ENCODE measurements at places on chromosomes 2 and 18.

GRCh38 chr2:170535552-170535951, 179.6 kb upstream of the SP5 start:
- DNase-seq = no peak

DNA sequence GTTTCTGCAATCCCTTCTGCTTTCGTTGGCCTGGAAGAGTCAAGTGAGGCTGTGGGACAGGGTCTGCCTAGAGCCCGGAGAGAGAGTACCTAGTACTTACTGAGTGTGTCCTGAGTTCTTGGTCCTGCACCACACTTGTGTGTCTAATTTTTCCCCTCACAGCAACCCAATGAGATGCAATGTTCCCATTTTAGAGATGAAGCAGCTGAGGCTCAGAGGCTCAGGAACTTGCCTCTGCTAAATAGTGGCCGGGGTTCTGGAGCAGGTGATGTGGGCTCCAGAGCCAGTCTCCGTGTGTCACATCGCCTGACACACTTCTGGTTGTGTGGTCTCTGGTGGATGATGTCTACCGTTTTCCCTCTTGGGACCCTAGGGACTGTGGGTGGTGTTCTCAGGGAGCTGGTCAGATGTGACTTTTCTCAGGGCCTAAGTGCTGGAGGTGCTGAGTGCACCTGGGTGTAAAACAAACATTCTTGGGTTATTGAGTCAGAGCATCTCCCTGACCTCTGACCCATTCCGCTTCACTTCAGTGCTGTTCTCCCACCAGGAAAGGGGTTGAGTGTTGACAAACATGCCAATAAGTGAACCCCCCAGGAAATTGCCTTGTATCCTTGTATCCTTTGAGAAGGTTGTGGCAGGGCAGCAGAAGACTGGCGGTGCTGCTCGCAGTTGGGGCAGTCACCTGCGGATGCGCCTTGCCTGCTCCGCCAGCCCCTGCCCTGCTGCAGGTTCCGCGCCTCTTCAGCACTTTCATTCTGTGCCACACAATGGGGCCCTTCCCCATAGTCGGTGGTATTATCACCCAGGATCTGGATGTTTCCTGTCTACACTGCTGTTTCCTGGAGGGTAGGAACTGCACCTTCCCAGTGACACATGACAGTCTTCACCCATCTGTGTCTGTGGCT, 32.1 kb downstream of the HK2 start:
- no peak for DNase-seq

- DNase-seq = no peak
These were observed 20.7 kb upstream of the FRZB start for GRCh38 chr2:182887093-182887492.

- no peak for DNase-seq
These were observed 48.3 kb upstream of the MYL1 start for GRCh38 chr2:210363261-210363660.

DNA sequence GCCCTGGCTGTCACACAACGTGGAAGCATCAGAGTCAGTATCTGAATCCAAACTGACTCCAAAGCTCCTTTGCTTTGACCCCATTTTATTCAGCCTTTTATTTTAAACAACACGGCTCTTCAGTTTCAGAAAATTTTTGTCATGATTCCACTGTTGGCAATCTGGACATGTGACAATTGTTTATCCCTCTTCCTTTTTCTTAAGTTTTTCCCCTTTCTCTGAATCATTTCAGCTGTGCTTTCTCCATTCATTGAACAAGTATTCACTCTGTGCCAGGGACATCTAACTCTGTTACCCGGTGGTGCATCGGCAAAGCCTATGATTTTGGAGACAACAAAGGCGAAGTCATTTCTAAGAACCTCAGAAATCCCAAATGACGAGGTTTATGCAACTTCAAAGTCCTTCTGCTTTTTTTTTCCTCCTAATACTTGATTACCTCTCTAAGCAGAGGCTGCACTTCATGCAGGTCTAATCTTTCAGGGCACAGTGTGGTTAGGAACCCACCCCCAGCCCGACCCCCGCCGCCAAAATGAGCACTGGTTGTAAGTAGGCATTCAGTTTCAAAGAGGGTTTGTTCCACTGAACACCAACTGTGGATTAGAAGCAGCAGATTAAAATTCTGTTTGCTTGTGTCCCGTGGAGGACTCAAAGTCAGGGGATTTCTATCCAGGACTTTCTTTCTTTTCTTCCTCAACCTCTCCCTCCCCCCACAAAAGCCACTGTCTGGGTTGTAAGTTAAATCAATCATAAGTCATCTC, 18.6 kb downstream of the ST6GAL2 start:
- DNase-seq = no peak

DNA sequence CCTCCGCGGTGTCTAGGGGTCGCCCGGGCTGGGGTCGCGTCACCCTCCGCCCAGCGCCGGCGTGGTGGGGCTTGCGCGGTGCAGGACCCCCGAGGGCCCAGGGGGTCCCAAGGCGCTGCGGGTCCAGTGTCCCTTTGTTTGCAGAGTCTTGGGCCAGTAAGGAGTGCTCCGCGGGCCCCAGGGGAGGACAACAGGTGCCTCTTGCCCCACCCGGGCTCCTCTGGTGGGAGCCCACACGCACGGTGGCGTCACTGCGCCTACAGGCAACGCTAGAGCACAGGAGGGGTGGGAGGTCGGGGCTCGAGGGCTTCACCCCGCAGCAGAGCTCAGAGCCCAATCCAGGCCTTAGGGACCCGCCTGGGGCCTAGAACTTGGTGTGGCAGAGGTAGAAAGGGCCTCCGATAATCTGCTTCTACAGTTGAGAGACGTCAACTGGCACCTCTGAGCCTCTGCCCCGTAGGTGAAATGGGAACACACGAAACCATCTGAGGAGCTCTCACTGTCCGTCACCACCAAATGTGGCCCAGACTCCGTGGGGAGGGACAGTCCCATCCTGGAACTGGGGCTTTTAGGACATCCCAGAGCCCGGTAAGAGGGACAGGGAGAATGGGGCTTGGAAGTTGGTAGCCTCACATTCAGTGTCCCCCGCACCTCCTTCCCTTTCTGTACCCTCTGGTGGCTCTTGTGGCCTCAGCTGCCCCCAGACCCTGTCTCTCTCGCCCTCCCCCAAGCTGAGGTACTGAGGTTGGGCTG, 1.4 kb downstream of the ARID5A start:
- no peak for DNase-seq

DNA sequence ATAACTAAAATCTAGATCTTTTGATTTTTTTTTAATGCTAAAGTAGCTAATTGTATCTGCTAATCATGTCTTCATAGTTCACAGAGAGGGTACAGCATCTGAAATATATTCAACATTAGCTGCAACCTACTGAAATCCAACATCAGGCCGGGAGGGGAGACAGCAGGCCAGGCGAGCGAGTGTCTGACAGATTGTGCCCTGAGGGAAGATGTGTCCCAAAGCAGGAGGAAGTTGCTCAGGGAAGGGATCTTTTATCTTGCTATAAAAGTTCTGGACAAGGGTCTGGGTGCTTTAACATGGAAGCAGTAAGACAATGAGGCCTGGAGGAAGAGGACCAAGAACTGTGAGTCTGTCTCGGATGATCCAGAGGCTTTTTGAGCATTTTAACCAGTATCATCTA, 274.1 kb downstream of the AFF3 start:
- DNase-seq = no peak

GRCh38 chr2:118423776-118424175, 335.5 kb downstream of the INSIG2 start:
- no peak for DNase-seq

GRCh38 chr2:144372410-144373080, 147.4 kb downstream of the ZEB2 start:
- no peak for DNase-seq

DNA sequence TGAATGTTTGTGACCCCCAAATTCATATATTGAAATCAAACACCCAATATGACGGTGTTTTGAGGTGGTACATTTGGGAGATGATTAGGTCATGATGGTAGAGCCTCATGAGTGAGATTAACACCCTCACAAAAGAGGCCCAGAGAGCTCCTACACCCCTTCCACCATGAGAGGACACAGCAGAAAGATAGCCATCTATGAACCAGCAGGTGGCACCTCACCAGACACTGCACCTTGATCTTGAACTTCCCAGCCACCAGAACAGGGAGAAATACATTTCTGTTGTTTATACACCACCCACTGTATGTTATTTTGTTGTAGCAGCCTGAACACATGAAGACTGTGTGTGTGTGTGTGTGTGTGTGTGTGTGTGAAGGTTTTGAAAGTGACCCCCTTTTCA, 58.1 kb downstream of the ST3GAL5 start:
- DNase-seq = no peak

DNA sequence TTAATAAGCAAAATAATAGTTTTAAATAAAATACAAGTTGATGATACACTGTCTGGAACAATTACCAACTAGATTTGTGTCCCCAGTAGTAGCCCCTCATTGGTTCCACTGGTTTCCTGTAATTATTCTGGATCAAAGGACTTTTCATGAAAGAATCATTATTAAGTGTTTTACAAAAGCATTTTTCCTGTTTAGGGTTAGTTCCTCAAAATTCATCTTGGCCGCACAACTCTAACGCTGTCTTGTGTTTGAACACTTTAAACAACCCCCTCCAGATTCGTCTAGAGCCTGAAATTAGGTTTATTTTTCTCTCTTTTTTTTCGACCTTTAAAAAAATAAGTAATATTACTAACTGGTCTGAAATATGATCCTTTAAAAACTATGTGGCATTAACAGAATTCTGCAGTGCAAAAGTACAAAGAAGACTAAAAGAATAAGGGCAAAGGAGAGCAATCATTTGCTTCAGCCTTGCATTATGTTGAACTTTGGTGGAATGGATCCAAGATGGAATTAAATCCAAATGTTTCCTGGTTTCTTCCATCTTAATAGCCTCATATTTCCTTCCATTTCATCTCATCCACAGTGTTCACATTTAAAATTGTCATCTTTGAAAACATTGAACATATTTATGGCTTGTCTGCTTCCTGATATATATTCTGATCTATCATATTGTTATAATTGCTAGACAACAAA, 678.4 kb downstream of the IRS1 start:
- no peak for DNase-seq

GRCh38 chr2:184971546-184972068, 373.3 kb downstream of the ZNF804A start:
- no peak for DNase-seq

GRCh38 chr2:112708968-112709367, 11.9 kb upstream of the NT5DC4 start:
- no peak for DNase-seq

GRCh38 chr2:17972991-17973390, 94.5 kb downstream of the KCNS3 start:
- no peak for DNase-seq

DNA sequence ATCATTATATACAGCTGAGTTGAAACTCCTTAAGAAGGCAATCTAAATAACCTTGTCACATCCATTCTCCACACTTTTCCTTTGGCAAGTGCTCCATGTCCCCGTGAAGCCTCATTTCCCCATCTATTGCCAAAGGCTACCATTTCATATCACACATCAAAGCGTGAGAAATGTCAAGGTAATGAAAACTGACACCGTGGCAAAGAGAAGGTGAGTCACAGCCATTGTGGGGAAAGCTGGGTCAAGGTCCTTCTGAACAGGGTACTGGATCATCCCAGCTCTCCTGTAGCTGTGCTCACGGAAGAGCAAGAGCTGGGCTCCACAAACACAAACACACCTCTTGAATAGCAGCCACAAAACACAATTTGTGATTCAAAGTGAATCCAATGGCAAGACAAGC, 58.2 kb upstream of the REG3G start:
- no peak for DNase-seq

- DNase-seq = no peak
These were observed 78.7 kb upstream of the PNPT1 start for GRCh38 chr2:55772109-55772980.

DNA sequence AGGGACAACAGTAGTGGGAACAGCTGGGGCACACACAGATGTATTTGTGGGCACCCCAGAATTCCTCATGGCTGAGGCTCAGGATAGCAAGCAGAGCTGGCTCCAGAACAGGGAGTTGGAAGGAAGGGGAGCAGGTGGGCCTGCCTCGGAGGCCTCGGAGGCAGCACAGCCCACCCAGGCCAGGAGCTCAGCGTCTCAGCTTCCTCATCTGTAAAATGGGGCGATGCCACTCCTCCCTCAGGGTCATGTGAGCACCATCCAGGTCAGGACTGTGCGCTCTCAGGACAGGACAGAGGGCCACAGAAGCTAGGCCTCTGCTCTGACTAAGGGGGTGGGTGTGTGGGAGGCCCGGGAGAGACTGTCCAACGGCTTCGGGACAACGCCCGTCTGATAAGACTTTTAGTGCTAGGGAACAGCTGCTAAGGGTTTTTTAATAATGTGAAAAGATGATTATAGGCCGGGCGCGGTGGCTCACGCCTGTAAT, 106.2 kb downstream of the HDAC4 start:
- no peak for DNase-seq

- DNase-seq = no peak
These were observed 24.5 kb downstream of the CRACDL start for GRCh38 chr2:98911376-98912154.

DNA sequence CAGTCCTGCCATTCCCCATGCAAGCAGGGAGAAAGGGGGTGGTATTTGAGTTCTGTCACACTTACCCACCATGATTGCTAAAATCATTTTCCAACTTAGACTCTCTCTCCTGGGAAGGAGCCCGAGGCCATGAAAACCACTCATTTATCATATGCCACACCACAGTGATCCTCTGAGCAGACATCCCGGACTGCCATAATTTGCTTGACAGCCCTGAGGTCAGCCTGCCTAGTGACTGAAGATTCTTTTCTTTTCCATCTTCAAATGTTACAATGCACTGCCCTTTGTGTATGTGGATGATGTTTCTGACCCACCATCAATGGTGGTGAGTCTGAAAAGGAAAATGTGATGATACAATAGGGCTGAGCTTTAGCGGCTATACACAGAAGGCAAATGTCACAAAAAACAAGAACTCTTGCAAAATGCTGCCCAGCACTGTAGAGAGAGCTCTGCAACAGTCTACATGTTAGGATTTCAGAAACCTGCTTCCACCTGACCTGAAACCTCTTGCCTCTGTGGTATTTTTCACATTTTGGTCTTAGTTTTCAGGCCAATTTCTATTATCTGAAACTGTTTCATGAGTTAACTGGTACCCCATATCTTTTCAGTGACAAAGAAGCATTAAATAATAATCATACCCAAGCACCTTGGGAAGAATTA, 272.8 kb downstream of the ZNF385B start:
- no peak for DNase-seq

- peak; percentile 30 for DNase-seq
These were observed 207.3 kb downstream of the TRIB2 start for GRCh38 chr2:12923907-12924610.

DNA sequence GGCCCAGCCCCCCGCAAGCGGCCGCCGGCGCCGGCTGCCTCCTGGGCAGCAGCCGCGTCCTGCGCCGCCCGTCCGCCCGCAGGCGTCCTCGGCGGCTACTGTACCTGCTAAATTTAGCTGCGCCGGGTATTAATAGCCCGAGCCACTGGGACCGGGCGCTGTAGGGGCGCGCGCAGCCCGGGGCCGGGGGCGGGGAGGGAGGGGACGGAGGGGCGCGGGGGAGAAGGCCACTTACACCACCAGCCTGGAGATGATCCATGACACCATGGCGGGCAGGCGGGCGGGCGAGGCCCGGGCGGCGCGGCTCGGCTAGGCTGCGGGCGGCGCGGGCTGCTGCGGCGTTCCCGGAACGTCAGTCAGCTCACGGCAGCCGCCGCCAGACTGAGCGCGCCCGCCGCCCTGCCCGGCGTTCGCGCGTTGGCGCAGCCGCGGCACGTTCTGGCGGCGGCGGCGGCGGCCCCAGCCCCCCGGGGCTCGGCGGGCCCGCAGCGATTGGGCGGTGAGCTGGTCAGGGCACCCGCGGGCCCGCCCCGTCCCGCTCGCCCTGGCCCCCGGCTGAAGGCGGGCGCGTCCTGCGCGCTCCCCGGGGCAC, at the start of gene REEP1:
Gene REEP1, minus strand, starts transcription at position 383 of the 592 bp plus-strand sequence. Its CDS starts 116 bp downstream, at position 267.
- no peak for DNase-seq
